A549 (cell line): ENCODE measurements at places on chromosomes 1 and 21.

DNA sequence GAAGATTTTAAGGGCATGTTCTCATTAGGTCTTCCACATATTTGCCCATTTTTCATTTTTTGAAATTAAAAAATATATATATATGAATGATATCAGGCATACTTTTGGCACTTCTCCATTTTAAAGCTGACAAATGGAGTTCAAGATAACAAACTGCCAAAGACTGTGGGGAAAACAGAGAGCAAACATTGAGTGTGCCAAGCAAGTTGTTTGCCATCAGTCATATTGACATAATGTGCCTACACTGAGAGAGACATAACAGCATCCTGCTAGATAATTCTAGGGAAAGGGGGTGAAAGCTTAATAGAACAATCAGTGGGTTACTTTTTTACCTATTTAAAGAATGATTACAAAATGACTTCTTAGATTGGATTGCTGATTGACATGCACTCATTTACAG is 529.4 kb upstream of the CXADR start:
- no peak for DNase-seq

DNA sequence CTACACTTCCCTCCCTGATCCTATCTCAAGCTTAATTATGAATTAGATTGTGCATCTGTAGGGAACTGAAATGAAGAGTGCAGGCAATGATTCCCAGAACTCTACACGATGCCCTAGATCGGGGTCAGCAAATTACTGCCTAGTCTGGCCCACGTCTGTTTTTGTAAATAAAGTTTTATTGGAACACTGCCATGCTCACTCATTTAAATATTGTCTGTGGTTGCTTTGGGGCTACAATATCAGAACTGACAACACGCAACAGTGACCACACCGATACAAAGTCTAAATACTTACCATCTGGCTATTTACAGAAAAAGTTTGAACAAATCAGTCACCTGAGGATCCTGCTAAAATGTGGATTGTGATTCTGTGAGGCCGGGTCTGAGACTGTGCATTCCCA is 74.1 kb downstream of the PGBD5 start:
- no peak for DNase-seq

DNA sequence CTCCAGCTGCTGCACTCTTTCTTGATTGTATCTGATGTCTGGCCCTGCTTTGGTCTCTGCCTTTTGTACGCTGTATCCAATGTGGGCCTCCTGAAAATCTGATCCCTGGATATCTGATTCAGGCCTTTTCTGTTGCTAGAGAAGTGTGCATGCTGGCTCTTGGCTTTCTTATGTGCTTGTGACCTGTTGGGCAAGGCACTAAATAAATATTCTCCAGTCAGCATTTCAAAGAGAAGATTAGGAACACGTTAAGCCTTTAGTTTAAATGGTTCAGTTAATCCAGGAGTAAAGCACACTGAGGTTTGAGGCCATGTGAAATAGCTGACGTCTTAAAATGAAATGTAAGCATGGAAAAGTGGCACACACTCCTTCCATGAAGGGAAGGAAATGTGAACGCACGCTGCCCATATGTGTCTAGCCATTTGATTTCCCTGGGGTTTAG is 9.3 kb upstream of the F3 start:
- DNase-seq: no peak

DNA sequence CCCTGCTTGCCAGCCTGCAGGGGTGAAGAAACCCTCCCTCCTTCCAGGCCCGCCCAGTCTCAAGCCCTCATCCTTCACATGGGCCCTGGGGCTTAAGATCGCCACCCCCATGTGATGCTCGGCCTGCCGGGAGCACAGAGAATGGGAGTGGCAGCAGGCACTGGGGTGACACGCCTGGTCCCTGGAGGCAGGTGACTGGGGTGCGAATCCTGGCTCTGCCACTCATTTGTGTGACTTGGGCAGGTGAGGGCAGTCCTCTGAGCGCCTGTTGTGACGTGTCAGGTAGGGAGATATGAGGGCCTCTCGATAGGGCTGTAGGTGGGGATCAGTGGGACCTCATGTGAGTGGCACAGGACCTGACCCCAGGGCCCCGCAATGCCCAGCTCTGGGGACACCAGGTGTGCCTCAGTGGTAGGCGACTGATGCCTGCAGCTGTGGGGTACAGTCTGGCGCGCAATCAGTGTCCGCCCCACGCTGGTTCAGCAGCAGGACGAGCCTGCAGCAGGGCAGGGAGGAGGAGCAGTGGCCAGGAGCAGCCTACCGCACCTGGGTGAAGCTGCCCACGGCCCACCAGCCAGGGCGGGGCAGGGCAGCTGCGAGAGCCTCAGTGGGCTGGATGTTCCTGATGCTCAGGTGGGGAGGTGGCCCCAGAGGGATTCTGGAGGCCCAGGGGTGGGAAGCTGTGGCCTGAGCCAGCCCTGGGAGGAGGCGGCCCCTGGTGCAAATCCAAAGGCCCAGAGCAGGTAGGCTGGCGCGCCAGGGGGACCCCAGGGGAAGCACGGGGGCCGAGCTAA is 6.2 kb downstream of the SH2D5 start:
- no peak for DNase-seq

DNA sequence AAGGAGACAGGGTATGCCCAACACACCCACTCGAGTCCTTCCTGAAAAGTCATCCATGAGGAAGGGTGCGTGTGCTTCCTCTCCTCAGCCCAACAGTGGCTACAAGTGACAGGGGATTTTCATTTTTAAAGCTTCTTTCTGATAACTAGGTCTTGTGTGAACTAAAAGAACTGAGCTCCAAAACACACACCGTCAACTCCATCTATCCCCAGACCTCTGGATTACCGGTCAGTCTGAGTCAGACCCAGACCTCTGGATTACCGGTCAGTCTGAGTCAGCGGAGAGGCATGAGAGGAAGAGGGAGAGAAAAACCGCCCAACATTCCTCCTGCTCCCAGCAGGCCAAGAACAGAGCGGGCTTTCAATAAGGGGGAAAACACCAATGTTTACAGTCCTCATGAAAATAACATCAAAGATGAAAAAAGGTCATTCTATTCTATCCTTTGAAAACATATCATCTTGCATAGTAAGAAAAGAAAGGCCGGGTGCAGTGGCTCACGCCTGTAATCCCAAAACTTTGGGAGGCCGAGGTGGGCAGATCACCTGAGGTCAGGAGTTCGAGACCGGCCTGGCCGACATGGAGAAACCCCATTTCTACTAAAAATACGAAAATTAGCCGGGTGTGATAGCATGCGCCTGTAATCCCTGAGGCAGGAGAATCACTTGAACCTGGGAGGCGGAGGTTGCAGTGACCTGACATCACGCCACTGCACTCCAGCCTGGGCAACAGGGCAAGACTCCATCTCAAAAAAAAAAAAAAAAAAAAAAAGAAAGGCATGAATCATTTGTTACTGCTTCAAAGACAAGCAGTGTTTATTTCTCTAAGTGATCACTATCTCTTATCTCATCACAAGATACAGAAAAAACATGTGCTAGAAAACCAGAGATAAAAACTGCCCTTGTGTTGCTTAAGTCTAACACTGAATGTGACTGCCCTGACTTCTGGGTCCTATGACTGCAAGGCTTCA is 3.4 kb downstream of the PTTG1IP start:
- peak; percentile 85 for DNase-seq

GRCh38 chr1:33004613-33005012 is 32.1 kb downstream of the AK2 start:
- no peak for DNase-seq

GRCh38 chr1:150931773-150932172 is 5.6 kb downstream of the SETDB1 start:
- peak; percentile 60 for DNase-seq

- no peak for DNase-seq
Observed at GRCh38 chr1:221700536-221700935, 41.4 kb downstream of the DUSP10 start.

- no peak for DNase-seq
Observed at GRCh38 chr1:67834246-67834877, 1.1 kb upstream of the GNG12 start.

- DNase-seq: no peak
Observed at GRCh38 chr1:68221001-68221979, 11.0 kb downstream of the WLS start.

DNA sequence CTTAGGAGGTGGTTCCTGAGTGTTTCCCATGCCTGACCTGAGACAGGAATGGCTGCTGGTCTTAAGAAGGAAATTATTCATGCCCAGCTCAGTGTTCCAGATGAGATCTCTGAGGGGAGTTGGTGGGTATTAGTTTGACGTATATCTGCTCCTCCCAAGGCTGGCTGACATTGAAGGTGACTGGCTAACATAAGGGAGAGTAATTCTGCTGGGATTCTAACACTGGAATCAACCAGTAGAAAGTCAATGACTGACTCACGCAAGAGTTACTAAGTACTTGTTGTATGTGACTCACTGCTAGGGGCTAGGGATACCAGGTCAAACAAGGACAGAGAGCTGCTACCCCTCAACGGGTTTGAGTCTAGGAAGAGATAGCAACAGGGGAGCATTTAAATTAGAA is 177.3 kb downstream of the CACNA1E start:
- no peak for DNase-seq

DNA sequence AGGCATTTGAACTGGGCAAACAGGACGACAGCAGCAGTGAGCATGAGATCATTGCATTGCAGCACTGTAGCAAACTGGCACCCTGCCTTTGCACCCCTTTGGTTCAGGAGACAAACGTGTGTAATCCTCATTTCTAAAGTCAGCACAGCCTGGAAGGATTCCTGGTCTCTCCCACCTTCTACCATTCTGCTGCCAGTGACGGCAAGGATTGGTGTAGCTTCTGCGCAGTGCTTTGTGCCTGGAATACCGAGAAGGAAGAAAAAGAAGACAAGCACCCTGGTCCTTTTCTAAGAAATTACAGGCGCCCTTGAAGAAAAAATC is 805.3 kb downstream of the USP25 start:
- DNase-seq: no peak

GRCh38 chr1:183689762-183690204 is 36.7 kb upstream of the APOBEC4 start:
- no peak for DNase-seq

DNA sequence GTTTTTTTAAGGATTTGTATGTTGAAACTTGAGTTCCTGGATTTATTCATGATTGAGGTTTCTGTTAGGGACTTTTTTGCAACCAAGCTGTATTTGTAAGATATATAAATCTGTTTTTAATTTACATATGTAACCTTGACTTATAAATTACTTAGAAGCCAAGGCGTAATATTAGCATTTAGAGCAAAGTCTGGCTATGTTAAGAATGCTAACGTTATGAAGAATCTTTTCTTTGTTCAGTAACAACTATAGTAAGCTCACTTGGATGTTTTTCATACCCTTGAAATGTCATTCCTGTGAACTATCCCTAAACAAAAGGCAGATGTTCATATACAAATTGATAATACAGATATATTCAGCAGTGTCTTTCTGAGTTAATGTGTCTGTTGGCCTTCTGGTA is 155.3 kb downstream of the MAGI3 start:
- DNase-seq: no peak

DNA sequence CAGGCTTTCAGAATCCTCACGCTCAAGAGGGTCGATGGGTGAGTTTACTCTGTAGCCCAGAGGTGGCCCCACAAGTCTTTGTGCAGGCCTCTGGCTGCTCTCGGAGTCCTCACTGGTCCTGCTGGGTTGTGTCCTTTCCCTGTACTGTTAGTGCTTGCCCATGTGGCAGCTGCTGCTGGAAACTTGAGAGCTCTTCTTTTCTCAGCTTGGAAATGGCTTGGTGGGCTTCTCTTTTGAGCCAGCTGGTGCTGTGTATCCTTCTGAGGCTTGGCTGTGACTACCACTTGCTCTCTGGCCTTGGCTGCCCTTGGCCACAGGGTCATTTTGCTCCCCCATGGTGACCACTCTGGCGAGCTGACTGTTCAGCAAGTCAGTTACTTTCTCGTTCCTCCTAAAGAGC is 82.2 kb upstream of the LMO4 start:
- DNase-seq: no peak

DNA sequence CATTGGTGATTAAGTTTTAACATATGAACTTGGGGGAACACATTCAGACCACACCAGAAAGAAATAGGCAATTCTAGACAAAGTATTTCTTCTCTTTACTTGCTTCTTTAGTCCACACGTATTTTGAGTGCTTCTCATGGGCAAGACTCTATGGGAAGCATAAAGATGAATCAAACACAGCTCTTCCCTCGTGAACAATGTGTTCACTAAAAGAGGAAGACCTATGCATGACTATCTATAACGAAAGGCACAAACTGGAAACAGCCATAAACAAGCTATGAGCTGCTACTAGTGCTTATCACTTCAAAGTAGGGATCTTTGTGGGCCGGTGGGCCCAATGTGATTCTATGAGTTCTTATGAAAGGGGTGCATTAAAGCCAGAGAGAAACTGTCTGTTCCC is 53.0 kb upstream of the PRDX6 start:
- no peak for DNase-seq

DNA sequence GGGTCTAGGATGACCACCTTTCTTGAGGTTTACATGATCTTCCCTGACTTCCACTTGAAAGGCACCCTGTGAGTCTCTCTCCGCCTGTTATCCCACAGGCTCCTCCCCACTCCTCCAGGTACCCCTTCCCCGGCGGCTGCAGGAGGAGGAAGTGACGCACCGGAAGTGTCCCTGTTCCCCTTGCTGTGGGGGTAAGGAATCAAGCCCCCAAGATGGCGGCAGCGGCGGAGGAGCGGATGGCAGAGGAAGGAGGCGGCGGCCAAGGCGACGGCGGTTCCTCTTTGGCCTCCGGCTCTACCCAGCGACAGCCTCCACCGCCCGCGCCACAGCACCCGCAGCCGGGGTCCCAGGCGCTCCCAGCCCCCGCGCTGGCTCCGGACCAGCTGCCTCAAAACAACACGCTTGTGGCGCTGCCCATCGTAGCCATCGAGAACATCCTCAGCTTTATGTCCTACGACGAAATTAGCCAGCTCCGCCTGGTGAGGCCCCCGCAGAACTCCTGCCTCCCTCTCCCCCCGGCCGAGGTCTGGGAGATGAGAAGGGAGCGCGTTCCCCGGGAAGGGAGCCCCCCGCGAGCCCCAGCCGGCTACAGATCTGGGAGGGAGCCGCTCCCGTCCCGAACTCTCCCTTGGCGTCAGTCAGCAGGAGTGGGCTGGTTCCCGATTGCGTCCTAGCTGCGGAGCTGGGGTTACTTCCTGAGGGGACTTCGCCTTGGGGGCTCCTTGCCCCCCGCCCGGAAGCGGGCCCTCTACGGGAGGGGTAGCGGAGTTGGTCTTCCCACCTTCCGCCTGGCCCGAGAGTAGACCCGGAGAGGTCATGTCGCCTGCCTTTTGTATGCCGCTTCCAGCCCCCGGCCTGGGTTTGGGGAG is at the start of gene FBXO28:
Gene FBXO28 (plus strand): TSS at position 194 of the 869 bp plus-strand sequence. CDS start 19 bp downstream, at position 213.
- DNase-seq: peak; percentile 96

GRCh38 chr1:67626861-67627235 is 58.2 kb upstream of the GADD45A start:
- no peak for DNase-seq

GRCh38 chr1:161956097-161956496 is 67.6 kb downstream of the OLFML2B start:
- no peak for DNase-seq
